ENCODE measurements at places on chromosomes 3 and 15. TPM values are rescaled to one million over a fixed set of nuclear protein-coding genes. Genes with fewer than 3 reads are reported as not detected.

The MYO1E gene
- total RNA-seq: 34.5 TPM

The SAMMSON gene
- not detected for total RNA-seq

- no peak overlapping the region for H3K4me3 ChIP-seq
- peaks cover 3% of the 10 kb centered on the region for H3K4me1 ChIP-seq
- no peak overlapping the region for H3K27ac ChIP-seq
- no peak for DNase-seq
- no peaks in the 10 kb centered on the region for H3K36me3 ChIP-seq
- no peaks in the 10 kb centered on the region for H3K27me3 ChIP-seq
Measured at GRCh38 chr3:182455011-182455410, 338.3 kb upstream of the ATP11B start.

GRCh38 chr3:105883798-105884377 lies 15.1 kb upstream of the CBLB start:
- H3K27me3 ChIP-seq: no peaks in the 10 kb centered on the region
- H3K36me3 ChIP-seq: no peaks in the 10 kb centered on the region
- no peak overlapping the region for H3K27ac ChIP-seq
- no peak for DNase-seq

DNA sequence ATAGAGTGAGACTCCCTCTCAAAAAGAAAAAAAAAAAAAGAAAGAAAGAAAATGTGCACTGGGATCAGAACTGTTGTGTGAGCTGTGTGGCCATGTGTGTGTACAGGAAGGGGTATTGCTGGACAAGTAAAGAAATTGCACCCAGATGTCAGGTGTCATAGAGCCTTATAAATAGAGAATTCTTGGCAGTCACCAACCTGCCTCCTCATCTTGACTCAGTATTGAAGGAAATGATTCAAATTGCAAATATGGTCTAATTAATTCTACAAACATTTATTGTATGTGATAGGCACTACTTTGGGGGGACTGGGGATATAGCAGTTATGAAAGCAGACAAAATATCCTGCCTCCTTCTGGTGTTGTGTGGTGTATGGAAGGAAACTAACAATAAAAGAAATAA lies 243.8 kb upstream of the TTC14 start:
- H3K27me3 ChIP-seq: no peaks in the 10 kb centered on the region
- no peak overlapping the region for H3K27ac ChIP-seq
- no peak overlapping the region for H3K4me3 ChIP-seq

GRCh38 chr3:42504334-42505127 lies 2.1 kb downstream of the VIPR1 start:
- H3K4me1 ChIP-seq: peaks cover 17% of the 10 kb centered on the region
- no peak for DNase-seq
- H3K27ac ChIP-seq: no peak overlapping the region
- H3K36me3 ChIP-seq: no peaks in the 10 kb centered on the region

The IL17RE gene
- total RNA-seq: 1.7 TPM

- H3K4me1 ChIP-seq: peaks cover 11% of the 10 kb centered on the region
- DNase-seq: no peak
- H3K27me3 ChIP-seq: no peaks in the 10 kb centered on the region
- H3K36me3 ChIP-seq: peaks cover 24% of the 10 kb centered on the region
- H3K4me3 ChIP-seq: no peak overlapping the region
Measured at GRCh38 chr3:123953735-123954134, 7.3 kb downstream of the CCDC14 start.

The MYZAP gene
- total RNA-seq: 0.28 TPM

- no peak for DNase-seq
- H3K4me1 ChIP-seq: peaks cover 28% of the 10 kb centered on the region
- H3K4me3 ChIP-seq: peak overlapping the region; percentile 51
- H3K27me3 ChIP-seq: no peaks in the 10 kb centered on the region
Measured at GRCh38 chr15:75573648-75574384, 5.3 kb downstream of the PTPN9 start.

DNA sequence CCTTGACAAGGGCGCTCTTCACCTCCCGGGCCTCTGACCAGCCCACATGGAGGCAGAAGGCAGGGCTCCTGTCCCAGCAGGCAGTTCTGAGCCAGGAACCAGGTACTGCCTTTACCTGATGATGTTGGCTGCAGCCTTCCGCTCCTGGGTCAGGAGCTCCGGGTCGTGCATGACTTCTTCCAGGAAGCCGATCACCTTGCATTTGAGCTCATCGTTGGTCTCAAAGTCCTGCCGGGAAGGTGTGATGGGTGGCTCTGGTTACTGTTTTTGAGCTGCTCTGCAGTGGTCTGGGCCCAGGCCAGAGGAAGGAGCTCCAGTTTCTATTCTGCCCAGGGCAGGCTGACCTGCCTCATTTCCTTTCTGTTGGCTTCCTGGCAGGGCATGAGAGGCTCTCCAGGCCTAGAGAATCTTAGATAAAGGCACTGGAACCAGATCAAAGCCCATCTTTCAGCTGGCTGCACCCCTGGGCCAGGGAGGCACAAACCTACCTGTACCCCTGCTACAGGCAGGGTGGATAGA lies 53.2 kb upstream of the CTSH start:
- H3K27me3 ChIP-seq: no peaks in the 10 kb centered on the region
- DNase-seq: no peak
- no peaks in the 10 kb centered on the region for H3K36me3 ChIP-seq
- no peak overlapping the region for H3K4me3 ChIP-seq
- peaks cover 32% of the 10 kb centered on the region for H3K4me1 ChIP-seq

- no peak for DNase-seq
- no peaks in the 10 kb centered on the region for H3K36me3 ChIP-seq
- H3K27me3 ChIP-seq: peaks cover 19% of the 10 kb centered on the region
- H3K4me3 ChIP-seq: no peak overlapping the region
- no peak overlapping the region for H3K27ac ChIP-seq
Measured at GRCh38 chr15:89822951-89823711, 8.5 kb upstream of the ANPEP start.

- DNase-seq: no peak
- H3K4me1 ChIP-seq: peaks cover 19% of the 10 kb centered on the region
Measured at GRCh38 chr15:99435113-99435695, 130.6 kb upstream of the MEF2A start.

DNA sequence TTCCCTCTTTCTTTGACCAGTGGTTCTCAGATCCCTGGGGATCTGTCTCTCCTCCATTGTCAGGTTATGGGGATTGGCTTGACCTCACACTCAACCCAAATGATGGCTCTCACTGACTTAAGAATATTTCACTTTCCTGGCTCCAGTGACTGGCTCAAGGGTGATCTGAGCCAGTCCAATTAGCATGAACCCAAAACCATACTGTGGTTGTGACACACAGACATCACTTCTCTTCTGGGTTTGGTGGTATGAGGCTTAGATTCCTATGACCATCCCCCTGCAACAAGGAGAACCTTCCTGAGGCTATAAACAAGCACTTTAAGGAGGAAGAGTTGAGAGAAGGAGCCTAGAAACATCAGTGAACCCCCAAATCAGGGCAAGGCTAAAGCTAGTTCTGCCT lies 85.8 kb downstream of the KCNAB1 start:
- no peaks in the 10 kb centered on the region for H3K27me3 ChIP-seq
- H3K27ac ChIP-seq: no peak overlapping the region
- no peak for DNase-seq
- no peak overlapping the region for H3K4me3 ChIP-seq

DNA sequence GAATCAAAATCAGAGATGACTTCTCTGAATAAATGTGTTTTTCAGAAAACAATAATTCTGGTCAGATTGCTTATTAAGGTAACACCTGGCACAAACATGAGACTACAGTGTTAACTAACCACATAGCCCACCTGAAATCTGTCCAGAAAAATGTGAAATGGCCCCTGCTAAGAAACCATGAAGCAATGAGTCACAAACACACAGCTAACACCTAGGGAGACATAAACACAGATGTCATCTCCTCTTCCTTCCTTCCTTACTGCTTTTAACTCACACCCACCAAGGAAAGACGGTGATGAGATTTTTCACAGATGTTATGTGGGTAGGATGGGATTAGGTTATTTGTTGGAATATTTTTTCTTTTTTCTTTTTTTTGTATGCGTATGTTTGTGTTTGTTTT lies 315.0 kb upstream of the STAC start:
- H3K27ac ChIP-seq: no peak overlapping the region
- H3K4me3 ChIP-seq: no peak overlapping the region
- DNase-seq: no peak
- no peaks in the 10 kb centered on the region for H3K4me1 ChIP-seq

The ROBO1 gene
- total RNA-seq: 88.7 TPM

The PRTG gene
- total RNA-seq: 322 TPM
